Hepatocyte (in vitro differentiated cells): ENCODE measurements at places on chromosomes 5 and 9. TPM values are rescaled to one million over a fixed set of nuclear protein-coding genes. Genes with fewer than 3 reads are reported as not detected.

TMOD1 gene
- total RNA-seq: 0.32 and 0.47 TPM in 2 replicates

SH2D3C gene
- total RNA-seq: 0.23 and 0.96 TPM in 2 replicates

NR3C1 gene
- total RNA-seq: 53.2 and 60.5 TPM in 2 replicates

SPINK7 gene
- total RNA-seq: not detected in 2 replicates

C8G gene
- total RNA-seq: 5.7 and 15.7 TPM in 2 replicates

GRCh38 chr9:128995791-128996190, 32.3 kb downstream of the SH3GLB2 start:
- no peak for DNase-seq

DNA sequence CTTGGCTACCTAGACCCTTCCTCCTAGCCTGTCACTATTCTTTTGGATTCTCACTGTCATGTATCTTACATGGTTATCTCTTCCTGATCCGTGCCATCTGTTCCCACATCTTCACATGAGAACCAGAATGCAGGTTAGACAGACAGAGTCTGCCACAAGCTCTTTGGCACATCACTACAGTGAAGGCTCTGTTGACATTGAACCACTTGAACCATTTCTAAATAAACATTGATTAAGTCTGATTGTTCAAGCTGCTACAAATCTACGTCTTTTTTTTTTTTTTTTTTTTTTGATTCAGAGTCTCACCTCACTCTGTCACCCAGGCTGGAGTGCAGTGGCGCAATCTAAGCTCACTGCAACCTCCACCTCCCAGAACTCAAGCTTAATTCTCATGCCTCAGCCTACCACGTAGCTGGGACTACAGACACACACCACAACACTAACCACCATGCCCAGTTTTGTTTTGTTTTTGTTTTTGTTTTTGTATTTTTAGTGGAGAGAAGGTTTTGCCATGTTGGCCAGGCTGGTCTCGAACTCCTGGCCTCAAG, 85.1 kb upstream of the LRRTM2 start:
- no peak for DNase-seq

- no peak for DNase-seq
Measured at GRCh38 chr9:132712753-132713152, 42.5 kb downstream of the GTF3C4 start.

- DNase-seq: no peak
Measured at GRCh38 chr5:172151661-172152210, 36.3 kb downstream of the STK10 start.

DNA sequence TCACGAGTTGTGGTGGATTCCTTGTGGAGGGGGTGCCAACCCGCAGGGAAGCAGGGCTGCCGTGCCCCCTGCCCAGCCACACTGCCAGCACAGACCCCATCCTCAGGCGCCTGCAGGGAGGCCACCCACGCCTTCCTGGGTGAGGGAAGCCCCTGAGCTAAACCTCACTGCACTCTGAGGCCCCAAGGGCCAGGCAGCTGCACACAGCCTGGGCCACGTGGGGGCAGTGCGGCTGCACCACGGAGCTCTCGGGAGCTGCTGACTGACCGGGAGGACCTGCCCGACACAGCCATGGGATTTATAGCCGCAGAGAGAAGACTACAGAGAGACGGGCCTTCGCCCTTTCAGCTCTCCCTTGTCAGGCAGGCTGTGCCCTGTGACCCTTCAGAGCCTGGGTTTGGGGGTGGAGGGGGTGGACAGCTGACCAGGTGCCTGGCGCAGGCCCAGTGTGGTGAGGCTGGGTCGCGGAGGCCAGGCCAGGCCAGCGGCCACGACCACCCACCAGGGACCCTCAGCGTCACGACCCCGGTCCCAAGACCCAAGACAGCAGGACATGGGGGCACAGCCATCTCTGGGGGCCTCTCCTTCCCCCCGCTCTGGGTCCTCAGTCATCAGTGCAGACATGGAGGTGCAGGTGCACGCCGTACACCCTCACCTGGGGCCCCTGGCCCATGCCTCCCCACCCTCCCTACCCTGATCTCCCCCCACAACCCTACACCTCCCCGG, 4.3 kb upstream of the AHRR start:
- peak; percentile 85 for DNase-seq

DNA sequence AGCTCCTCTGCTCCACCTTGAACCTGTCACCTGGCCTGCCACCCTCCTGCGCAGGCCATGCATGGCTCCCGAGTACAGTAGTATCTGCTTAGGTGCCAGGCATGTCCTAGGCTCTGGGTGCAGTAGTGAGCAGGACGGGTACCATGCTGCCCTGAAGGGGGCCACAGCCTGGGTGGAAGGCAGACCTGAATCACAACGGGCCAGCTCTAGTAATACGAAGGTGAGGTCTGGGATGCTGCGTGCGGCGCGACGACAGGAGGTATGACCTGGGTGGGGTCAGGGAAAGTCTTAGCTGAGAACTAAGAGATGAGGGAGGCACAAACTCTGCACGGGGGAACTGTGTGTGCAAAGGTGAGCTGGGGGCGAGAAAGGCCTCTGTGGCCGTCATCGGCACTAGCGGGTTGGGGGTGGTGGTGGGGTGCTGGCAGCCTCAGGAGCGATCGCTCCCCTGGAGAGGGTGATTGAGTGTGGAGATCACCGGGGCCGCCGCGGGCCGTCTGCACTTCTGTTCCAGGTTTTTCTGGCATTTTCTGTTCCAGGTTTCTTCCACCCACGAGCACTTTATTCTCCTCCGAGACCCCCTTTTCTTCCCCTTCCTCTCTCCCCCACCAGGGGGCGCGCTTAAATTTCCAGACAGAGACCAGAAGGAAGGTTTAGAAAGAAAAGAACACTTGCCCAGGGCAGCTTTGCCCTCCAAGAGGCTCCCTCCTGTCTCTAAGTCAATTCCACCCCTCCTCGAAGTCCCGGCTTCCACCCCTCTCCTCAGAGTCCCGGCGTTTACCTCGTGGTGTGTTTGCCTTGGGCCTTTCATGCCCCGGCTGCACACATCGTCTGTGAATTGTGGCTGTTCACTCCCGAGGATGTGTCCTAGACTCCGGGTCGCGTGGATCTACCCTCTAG, 15.1 kb downstream of the PDLIM4 start:
- DNase-seq: peak; percentile 69

DNA sequence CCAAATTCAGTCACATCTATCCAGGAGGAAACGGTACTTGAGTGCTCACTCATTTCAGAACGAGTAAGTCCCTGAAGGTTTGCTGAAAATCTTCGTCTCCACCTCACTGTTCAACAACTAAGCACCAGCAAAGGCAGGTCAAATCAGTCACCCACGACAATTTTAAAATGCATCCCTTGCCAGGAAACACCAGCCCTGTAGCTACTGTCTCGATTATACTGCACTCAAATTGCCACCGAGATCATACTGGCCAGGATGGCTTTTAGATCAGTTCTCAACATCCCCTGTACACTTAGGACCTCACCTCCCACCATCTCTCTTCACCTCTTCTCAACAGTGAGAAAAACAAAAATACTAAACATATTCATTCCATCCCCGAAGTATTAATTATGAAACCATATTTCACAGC, 298.6 kb downstream of the AGTPBP1 start:
- no peak for DNase-seq

DNA sequence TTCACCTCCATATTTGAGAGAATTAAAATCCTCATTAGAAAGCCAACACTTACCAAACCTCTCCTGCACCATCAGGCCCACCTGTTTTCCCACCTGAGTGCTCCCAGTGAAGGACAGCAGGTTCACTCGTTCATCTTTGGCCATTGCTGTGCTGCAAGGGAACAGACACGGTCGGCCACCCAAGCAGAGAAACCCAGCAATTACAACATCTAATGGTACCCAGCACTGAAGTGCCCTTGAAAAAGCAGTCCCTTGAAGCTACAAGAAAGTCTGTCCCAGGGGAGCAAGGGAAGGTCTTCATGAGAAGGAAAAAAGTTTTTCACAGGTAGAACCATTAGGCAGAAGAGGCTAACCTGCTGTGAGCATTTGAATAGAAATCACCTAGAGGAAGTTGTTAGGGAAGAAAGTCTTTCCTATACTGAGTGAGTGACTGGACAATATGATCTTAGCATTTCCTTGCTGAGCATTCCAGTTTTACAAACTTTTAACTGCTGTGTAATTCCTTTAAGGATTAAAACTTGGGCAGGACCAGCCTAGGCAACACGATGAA, 26.7 kb downstream of the ALDH7A1 start:
- DNase-seq: no peak

- no peak for DNase-seq
Measured at GRCh38 chr5:119410448-119411159, 41.7 kb upstream of the HSD17B4 start.

DNA sequence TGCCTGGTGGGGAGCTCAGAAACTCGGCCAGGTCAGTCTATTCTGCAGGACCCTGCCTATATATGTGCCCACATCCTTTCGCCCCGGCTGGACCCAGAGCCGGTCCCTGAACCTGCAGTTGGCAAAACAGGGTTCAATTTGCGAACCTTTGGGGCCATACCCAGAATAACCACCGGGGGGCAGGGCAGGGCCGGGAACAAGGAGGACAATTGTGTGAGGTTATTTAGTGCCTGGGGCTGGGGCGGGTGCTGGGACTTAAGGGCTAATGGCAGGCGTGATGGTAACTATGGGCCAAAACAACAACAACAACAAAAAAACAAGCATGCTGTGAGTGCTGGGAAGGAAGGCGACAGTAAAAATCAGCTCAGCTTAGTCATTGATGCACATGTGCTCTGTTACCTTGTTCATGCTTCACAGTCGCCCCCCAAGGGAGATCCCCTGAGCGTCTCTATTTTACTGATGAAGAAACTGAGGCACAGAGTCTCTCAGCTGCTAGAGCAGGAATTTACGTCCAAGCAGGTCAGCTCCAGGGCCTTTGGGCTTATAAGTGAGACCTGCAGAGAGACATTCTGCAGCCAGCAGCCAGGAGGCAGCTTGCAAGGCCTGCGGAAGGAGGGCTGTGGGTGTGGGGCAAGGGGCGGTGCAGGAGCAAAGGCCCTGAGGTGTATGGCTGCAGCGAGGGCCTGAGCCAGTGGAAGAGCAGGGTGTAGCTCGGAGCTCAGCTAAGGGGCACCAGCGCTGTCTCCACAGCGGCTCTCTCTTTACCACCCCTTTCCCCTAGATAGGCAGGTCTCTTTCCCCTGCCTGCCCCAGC, 106.0 kb downstream of the PHF2 start:
- DNase-seq: peak; percentile 70

DNA sequence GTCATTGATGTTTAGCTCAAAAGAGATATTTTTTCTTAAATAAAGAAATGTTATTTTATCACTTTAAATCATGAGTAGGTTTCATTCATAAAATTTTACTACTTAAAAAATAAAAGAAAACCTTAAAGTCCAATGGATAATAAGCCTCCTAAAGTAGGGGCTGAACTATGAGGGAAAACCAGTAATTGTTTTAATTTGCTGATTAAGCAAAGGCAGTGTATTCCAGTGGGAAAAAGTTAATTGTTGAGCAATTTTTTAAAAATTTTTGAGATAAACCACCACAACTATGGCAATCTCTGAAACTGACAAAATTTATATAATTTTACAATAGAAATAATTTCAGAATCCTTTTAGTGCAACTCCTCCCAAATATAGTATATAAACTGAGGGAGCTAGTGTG, 195.0 kb downstream of the FBXO4 start:
- DNase-seq: no peak

DNA sequence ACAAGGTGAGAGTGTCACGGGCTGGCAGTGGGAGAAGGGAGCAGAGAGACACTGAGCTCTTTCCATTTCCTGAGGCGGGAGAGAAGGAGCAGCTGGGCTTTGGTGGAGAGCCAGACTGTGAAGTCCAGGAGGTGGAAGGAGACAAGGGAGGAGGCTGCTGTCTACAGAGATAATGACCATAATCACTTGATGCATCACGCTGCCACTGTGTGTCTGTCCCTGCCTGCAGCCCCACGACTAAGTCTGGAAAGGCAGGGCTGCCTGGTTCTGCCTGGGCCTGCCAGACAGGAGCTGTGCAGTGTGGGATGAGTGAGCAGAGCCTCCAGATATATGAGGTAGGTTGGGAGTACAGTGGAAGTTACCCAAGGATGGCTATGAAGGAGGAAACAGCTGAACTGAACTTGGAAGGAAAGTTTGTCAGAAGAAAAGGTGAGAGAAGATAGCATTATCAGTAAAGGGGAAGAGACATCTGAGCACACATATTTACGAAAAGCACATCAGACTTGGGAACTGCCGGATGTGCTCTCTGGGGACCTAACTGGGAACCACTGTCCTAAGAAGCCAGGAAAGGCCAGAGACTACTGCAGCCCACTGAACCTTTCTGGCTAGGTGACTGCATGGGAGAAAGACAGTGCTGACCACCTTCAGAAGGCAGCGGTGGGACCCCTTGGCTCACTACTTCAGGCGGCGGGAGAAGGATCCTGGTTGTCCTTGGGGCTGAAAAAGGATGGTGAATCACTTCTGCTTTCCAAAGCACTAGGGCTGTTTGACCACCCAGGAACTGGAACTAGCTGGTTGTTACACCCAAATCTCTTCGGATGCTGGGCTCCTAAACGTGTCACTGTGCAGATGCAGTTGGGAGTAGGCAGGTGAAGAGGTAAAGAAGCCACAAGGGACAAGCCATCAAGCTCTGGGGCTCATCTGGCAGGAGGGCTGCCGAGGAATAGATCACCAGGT, 12.8 kb upstream of the DDX41 start:
- no peak for DNase-seq

DNA sequence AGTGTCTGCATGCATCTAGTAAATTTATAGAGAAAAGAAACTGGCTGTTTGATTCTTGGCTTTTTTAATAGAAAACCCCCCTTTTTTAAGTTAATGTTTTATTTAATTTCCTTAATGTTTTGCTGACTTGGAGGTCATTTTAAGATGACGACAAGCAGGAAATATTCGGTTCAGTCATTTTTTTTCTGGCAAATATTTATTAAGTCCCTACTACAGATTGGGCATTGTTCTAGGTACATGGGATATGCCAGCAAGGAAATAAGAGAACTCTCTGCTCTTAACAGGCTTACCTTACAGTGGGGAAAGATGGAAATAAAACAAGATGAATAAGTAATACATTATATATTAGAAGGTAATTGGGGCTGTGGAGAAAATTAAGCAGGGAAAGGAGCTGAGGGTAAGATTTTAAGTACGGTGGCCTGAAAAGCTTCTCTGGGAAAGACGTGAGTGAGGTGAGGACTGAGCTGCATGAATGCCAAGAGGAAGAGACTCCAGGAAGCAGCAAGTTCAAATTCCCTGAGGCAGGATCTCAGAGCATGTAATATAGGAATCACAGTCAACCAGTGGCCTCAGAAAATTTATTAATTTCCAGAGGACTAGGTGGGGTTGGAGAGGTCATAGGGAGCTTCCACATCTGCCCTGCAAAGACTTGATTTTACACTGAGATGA, 316.0 kb upstream of the DAP start:
- no peak for DNase-seq

DNA sequence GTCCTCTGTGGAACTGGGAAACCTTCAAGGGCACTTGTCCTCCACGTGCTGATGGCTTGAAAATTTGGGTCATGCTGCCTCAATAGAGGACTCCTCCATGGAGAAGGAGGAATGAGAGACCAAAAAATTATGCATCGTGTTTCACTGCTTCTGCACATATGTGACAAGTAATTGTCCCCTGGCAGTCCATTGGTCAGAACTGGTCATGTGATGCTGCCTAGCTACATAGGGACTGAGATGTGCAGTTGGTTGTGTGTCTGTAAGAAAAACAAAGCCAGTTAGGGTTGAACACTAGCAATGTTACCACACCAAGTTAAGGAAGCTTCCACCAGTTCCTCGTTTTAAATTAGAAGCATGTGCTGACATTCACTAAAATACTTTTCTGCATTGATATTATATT, 201.9 kb upstream of the ANKH start:
- no peak for DNase-seq

- DNase-seq: no peak
Measured at GRCh38 chr5:102542057-102542456, 43.3 kb upstream of the SLCO6A1 start.
